Psoas muscle (tissue), 8 donors: ENCODE measurements at places on chromosomes 6 and 20. TPM values are rescaled to one million over a fixed set of nuclear protein-coding genes. Genes with fewer than 3 reads are reported as not detected.
A peak's percentile ranks its signal among the peaks of the same experiment; 100 is the strongest.

DNA sequence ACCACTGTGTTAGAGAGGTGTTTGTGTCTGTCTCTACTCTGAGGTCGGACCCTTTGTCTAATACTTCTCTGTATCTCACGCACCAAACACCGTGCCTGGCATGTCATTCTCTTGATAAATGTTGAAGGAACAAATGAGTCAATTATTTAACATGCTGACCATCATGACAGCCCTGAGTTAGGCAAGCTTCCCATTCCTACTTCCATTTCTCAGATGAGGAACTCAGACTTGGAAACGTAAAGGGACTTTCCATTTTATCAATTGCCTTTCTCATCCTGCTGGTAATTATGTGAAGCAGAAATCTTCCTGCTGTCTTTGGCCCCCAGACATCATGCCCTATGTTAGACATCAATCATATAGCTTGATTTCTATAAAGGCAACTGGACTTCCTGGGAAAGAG lies 227.0 kb upstream of the ECI2 start:
- DNase-seq = no peak
- H3K27me3 ChIP-seq = no peaks in the 10 kb centered on the region
- peaks cover 11% of the 10 kb centered on the region for H3K4me1 ChIP-seq
- no peak overlapping the region for H3K4me3 ChIP-seq

DNA sequence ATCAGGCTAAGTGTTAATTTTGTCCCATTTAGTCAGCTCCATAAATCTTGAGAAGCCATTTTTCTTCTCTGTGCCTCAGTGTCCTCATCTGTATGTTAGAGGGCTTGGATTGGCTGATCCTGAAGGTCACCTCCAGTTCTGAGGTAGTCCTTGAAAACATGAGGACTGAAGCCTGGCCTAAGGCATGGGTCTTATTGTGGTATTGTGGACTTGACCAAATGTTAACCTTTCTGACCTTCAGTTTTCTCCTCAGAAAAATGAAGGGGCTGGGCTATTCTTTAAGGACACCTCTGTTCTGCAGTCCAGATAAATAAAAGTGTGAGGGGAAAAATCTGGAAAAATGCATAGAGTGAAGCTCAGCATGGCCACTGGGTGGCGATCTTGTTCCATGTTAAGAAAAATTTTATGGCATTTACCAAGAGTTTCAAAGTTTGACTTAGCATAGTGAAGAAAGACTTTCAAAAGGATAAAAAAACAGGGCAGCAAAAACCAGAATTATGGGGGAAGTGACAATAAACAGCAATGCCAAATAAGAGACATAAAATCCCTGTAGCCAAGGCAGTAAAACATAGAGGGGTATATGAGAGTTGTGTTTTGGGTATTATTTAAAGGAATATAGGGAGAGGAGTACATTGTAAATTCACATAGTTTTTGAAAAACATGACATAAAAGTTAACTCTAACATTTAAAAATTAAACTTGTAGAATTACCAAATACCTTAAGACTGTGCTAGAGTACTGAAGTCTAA lies 13.2 kb upstream of the TFB1M start:
- H3K27me3 ChIP-seq = no peaks in the 10 kb centered on the region
- H3K4me3 ChIP-seq = no peak overlapping the region
- H3K4me1 ChIP-seq = peaks cover 5% of the 10 kb centered on the region
- peak; percentile 65 for DNase-seq

Gene NR2E1
- total RNA-seq = not detected

Gene CAGE1
- not detected for total RNA-seq

DNA sequence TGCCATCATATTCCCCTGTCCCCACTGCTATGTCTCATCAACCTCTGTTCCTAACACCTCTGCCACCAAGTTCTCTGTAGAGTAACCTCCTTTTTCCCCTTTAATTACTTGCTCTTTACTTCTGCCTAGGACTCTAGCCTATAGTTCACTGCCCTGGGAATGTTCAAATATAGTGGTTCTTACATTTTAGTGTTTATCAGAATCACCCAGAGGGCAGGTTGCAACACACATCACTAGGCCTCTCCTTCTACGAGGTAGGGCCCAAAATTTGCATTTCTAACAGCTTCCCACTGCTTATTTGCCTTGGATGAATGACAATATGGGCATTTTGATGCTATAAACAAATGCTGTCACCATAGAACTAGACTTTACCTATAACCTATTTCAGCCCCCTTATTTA lies 23.1 kb upstream of the C6orf141 start:
- no peak overlapping the region for H3K27ac ChIP-seq
- DNase-seq = no peak
- H3K4me1 ChIP-seq = no peaks in the 10 kb centered on the region

GRCh38 chr6:32666420-32667300 lies at the start of gene HLA-DQB1:
Gene HLA-DQB1 (minus strand): TSS chr6:32666657. CDS start chr6:32666607, 50 bp downstream.
- H3K27me3 ChIP-seq = peaks cover 4% of the 10 kb centered on the region
- no peak within 1 kb of the TSS for H3K27ac ChIP-seq
- no peaks in the 10 kb centered on the region for H3K4me1 ChIP-seq

- no peak overlapping the region for H3K4me3 ChIP-seq
- H3K36me3 ChIP-seq = no peaks in the 10 kb centered on the region
- no peak overlapping the region for H3K27ac ChIP-seq
- H3K27me3 ChIP-seq = no peaks in the 10 kb centered on the region
- H3K4me1 ChIP-seq = no peaks in the 10 kb centered on the region
Observed at GRCh38 chr6:35751594-35751993, 14.8 kb downstream of the ARMC12 start.

- no peaks in the 10 kb centered on the region for H3K4me1 ChIP-seq
- no peaks in the 10 kb centered on the region for H3K27me3 ChIP-seq
- no peak overlapping the region for H3K27ac ChIP-seq
- no peak overlapping the region for H3K4me3 ChIP-seq
- H3K36me3 ChIP-seq = no peaks in the 10 kb centered on the region
Observed at GRCh38 chr6:63975699-63976098, 340.1 kb downstream of the PHF3 start.

Gene RAET1L
- not detected for total RNA-seq

Gene HLA-DQA1
- total RNA-seq = 7.8 TPM

DNA sequence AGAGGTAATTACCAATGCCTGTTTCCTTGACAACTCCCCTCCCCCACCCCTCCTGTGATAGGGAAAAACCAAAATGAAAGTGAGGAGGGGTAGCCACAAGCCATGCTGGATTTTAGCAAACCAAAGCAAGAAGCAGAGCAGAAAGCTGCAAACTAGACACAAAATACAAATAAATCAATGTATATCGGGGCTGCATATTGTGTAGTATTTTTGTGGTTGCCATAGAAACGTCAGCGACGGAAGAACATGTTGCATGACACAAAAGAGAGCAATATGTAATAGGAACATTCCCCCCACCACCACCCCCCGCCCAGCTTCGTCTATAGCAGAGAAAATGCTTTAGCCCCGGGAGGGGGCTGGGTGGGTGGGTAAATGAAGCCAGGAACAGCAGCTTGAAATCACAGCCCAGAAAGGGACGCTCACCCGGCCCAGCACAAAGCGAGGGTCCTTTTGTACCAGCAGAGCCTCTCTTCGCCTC lies 548 bp downstream of the AGPAT4 start:
- no peaks in the 10 kb centered on the region for H3K4me1 ChIP-seq
- peak overlapping the region; percentile 62 for H3K4me3 ChIP-seq
- H3K27ac ChIP-seq = no peak overlapping the region
- H3K36me3 ChIP-seq = no peaks in the 10 kb centered on the region
